ENCODE measurements at places on chromosomes 13 and 19.

GRCh38 chr13:48653472-48653939 lies at the start of gene CYSLTR2:
Gene CYSLTR2 (plus strand): TSS chr13:48653929. CDS start chr13:48706818, 52,889 bp downstream.
- no peak for DNase-seq

GRCh38 chr13:103539721-103540381 lies 473.6 kb upstream of the SLC10A2 start:
- DNase-seq = no peak

GRCh38 chr19:30647891-30648720 lies 275.9 kb downstream of the ZNF536 start:
- no peak for DNase-seq

GRCh38 chr13:39463611-39464010 lies 139.4 kb downstream of the LHFPL6 start:
- DNase-seq = no peak

DNA sequence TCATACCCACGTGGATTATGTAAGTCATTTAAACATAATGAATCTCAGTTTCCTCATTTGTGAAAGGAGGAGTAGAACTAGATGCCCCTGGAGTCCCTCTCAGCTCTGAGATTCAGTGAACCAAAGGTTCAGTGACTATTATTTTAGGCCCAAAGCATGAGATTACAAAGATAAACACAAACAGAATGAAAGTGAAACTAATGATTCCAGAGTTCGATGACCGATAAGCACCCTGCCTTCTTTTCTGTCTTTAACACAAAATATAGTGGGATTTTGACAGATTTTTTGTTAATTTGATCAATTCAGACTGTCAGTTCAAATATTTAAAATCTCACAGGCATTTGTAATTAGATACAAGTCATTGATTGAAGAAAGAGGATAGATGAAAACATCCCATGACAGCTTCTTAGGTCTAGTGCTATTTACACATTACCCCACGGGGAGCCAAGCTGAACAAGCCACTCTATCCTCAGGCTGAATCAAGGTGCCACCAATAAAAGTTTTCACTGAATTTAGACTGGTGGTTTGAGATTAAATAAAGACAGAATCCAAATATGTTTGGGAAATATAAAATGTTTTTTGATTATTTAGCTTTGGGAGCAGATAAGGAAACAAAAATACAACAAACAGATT lies 64.6 kb upstream of the RAP2A start:
- no peak for DNase-seq

GRCh38 chr13:51361106-51361505 lies 21.6 kb downstream of the SERPINE3 start:
- no peak for DNase-seq

DNA sequence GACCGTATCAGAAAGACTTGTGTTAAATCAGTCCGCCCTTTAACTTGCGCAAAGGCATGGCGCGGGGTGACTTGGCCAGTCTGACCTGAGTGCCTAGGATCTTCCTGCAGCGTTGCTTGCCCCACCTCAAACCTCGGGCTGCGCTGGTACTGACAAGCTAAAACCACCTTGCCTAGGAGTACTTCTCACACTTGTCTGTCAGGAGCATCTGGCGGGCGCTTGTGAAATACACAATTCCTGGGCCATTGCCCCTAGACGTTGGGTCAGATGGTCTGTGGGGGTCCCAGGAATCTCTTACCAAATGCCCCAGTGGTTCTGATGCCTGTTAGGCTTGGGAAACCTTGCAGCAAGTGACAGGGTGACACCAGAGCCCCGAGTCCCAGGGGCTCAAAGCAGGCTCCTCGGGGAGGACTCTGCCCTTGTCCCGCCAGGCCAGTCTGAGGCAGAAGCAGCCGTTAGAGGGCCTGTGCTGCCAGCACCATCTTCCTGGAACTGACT lies 12.9 kb downstream of the CEBPG start:
- DNase-seq = peak; percentile 47

GRCh38 chr19:2820112-2820702 lies 539 bp downstream of the ZNF554 start:
- DNase-seq = no peak

Data from activated naive CD4-positive, alpha-beta T cell treated with anti-CD3 and anti-CD28 coated beads, Interleukin-2, amount 50 U/mL, for 72 hours (primary cell).